A375 (cell line): ENCODE measurements at places on chromosomes 1 and 21. TPM values are rescaled to one million over a fixed set of nuclear protein-coding genes. Genes with fewer than 3 reads are reported as not detected.

RCSD1 gene
- not detected in 2 replicates for total RNA-seq

TRAF3IP3 gene
- total RNA-seq: not detected in 2 replicates

TMEM51 gene
- 2.1 and 3.1 TPM in 2 replicates for total RNA-seq

C1orf141 gene
- not detected in 2 replicates for total RNA-seq

CDC42BPA gene
- total RNA-seq: 47.5 and 50.5 TPM in 2 replicates

IL20 gene
- 0.23 TPM in 1 of 2 replicates, not detected in the other for total RNA-seq

C1orf21 gene
- 7.1 and 7.9 TPM in 2 replicates for total RNA-seq

HUNK gene
- not detected in 2 replicates for total RNA-seq
